IPS DF 19.7 (cell line): ENCODE measurements at places on chromosomes 2 and 18.

DNA sequence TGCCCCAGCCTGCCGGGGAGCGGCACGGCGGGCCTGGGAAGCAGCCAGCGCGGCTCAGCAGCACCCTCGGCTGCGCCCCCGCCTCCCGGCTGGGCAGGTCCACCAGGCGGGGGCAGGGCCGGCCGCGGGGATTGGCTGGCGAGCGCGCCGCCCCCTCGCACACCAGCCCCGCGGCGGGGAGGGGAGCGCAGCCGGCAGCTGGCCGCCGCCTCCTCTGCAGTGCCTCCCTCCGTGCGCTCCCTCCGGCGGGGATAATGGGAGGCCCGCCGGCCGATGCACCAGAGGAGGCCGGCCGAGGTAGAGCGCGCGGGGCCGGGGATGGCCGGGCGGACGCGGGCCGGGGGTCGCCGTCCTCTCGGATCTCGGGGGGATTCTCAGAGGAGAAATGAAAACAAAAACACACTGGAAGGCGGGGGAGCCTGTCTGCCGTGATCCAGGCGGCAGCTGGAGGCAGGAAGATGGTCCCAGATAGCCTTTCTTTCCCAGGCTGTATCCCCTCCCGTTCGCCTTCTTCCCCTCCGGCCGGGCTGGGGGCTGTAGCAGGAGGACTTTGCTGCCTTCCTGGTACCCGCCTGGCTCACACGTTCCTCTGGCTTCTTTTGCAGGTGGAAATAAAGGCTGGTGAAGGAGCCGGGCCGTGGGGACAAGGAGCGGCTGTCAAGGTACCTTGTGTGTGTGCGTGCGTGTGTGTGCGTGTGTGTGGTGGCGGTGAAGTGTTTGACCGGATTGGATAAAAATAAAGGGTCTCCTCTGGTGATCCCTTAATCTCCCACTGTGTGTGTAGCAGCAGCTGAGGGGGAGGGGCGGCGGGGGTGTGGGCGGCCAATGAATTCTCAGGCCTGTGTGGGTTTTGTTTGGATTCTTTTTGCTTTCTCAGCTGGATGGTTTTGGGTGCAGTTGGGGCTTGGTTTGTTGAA is 18.1 kb downstream of the TET3 start:
- no peak for DNase-seq

GRCh38 chr2:134408791-134409190 is 154.9 kb downstream of the MGAT5 start:
- DNase-seq, result no peak

DNA sequence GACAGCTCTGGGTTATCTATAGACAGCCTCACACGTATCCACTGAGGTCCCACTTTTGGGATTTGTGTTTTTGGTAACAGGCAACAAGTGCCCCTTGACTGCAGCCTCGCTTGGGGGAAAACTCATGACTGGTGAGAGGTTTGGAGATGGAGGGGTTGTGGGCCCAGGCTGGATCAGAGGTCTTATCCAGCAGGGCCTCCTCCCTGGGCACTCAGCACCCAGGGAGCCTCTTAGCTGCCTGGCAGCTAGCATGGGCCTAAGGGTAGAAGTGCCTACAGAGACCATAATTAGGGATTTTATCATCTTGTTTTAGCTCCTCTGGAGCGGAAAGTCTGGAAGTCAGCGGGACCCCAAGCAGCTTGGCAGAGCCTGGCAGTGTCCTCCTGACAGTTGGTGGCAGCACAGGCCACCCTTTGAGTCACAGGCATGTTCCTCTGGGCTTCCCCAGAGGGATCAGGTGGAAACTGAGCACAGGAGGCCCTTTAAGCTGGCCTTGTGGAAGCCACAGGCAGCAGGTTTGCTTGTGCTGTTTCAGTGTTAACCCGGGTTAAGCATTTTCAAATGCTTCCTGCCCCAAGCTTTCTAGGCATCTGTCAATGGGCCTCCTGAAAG is 143.1 kb downstream of the KCTD1 start:
- no peak for DNase-seq

GRCh38 chr2:219475697-219476651 is 22.7 kb upstream of the GMPPA start:
- no peak for DNase-seq

GRCh38 chr2:43393918-43394317 is 167.5 kb upstream of the ZFP36L2 start:
- no peak for DNase-seq

DNA sequence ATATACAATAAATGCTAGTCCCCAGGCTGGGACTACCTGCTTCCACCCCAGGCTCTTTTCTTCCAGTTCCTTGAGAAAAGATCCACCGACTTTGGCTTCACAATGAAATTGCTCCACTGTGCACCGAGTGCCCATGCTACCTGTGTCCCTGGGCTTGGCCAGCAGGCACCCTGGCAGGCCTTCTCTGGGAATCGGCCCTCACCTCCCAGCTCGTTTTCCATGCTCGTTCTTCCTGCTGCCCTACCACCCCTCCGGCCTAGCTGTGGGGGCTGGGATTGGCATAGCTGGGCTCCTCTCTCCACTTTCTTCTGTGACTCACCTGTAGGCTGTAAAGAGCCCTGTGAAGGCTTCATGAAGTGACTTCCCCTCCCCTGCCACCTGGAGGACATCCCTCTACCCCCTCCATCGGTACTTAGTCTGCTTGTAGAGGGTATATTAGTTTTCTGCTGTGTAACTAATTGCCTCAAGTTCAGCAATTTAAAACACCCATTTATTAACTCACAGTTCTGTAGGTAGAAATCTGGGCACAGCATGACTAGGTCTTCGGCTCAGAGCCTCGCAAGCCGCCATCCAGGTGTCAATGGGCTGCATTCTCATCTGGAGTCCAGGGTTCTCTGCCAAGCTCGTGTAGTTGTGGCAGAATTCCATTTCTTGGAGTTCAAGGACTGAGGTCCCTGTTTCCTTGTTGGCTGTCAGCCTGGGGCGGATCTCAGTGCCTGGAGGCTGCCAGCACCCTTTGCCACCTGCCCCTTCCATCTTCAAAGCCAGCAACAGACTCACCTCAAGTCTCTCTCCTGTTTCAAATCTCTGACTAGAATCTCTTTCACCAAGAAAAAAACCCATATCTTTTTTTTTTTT is 57.6 kb downstream of the DPYSL5 start:
- no peak for DNase-seq

DNA sequence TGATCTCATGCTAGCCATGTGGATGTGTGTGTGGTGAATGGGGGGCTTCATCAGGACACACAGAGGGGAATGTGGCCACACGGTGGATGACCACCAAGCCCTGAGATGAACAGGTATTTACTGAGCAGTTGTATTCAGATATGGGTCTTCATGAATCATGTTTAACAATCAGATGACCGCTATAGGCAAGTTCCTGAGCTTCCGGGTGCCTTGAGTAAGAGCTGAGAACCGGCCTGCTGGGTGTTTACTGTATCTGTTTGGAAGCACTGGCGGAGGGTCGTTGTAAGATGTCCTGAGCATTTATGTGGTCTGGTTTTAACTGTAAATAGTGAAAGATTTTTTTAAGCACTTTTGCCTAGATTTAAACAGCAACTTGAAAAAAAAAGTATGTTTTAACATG is 43.9 kb downstream of the BOLA3 start:
- DNase-seq, result no peak

DNA sequence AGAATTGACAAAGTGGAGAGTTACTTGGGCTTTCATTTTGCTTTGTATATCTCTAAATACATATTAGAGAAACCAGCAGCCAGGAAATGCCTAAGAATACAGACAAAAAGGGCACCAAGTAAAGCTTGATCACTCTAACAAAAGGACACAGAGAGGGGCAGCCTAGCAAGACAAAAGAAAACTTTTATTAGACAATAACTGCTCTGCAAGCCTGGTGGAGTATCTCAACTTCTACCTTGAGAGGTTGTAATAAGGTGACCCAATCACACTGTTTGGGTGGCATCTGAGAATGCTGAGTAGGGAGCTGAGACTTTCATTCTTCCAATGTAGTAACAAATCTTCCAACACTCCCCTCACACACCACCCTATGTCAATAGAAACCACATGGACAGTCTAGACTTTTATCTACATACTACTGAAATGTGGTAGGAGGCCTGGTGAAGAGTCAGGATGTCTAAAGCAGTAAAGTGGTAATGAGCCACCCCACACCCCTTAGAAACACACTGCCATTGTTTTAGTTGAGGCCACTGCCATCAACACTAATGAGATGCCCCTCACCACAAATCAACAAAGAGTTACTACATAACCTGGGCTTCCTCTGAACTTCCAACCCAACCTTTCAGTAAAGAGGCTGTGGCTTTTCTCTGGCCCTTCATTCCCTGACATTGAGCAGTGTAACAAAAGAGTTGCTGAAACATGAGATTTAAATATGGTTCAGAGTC is 726.7 kb upstream of the POU3F3 start:
- no peak for DNase-seq

- DNase-seq, result no peak
Measured at GRCh38 chr2:97728091-97728731, 14.8 kb downstream of the ZAP70 start.

- DNase-seq, result no peak
Measured at GRCh38 chr2:18597618-18598017, 8.2 kb upstream of the NT5C1B start.

DNA sequence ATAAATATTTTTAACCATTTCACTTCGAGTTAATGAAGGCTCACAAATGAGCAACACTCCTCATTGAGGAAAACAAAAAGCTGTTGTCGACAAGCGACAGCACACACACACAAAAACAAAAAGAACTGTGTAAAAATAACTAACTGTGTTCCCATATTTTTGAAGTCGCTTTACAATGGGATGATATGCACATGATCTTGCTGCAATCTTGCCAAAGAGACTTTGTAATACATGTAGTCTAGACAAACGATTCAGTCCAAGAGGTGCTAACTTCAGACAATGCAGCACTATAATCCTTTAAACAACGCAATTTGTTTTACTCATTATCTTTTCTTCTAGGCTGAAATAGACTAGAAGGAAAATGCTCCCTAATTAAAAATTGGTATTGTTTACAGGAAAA is 7.2 kb upstream of the USP34 start:
- DNase-seq, result no peak

DNA sequence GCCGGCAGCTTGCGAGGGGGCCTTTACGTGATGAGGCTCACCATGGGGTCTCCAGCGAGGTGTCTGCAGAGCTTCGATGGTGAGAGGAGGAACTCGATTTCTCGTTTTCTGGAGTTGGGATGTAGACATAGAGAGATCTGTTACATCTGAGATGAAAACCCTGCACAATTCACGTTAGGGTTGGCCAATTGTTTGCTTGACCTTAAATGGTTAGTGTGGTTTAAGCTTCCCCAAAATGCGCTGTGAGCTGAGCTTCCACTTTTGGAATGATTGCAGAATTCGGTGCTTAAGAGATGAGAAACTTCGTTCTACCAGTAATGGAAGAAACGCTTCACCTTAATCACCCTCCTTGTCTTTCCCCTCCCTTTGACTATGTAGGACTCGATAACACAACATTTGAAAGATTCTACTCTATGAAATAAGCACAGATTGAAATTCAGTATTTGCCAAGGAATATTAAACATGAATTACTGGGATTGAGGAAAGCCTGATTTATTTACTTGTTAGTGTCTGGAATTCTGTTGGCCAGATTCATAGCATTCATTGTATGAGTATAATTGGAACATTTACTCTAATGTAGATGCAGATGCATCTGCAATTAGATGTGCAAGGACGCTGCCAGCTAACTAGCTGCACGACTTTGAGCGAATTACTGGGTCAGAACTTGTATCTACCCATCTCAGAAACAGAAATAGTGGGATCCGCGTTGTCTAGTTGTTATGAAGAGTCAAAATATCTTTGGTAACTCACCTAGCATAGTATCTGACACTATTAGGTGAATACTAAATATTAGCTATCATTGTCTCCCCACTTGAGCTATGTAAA is 1.6 kb upstream of the KLF7 start:
- no peak for DNase-seq

GRCh38 chr2:165952085-165952484 is 1.5 kb downstream of the TTC21B start:
- DNase-seq, result no peak

- peak; percentile 45 for DNase-seq
Measured at GRCh38 chr2:42663106-42663780, 94.8 kb downstream of the MTA3 start.

DNA sequence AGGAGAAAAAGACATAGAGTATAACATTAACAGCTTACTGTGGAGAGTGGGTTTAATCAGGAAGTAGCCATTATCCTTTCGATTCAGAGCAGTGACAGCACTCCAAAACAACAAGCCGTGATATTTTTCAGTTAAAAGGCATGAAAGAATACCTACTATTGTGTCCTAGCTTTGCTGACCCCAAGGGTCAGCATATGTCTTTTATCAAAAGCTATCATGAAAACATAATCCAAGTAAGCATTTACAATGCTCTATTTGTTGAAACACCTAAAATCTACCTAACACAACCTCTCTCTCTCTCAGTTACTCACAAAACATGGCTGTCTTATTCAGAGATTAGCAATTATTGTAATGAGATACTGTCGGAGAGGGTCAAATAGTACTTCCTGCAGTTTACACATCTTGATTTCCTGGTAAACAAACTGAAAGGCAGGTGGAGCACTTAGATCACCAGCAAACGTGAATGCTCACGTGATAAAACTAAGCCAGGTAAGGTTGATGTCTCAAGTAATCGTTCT is 100.0 kb downstream of the BAZ2B start:
- peak; percentile 7 for DNase-seq

DNA sequence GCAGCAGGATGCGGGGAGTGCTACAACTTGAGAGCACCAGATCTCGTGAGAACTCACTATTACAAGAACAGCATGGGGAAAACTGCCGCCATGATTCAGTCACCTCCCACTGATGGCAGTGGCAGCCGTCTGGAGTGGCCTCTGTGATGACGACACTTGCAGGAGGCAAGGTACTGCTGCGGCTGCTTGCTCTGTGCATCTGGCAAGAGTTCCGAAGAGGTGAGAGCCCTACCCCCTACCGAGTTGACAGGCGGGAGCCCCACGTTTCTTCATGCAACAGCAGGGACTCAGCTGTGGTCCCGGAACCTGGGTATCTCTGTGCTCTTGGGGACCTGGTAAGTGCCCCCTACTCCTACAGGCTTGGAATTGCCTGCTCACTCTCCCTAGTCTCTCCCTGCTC is 1672.7 kb upstream of the TMEFF2 start:
- no peak for DNase-seq

DNA sequence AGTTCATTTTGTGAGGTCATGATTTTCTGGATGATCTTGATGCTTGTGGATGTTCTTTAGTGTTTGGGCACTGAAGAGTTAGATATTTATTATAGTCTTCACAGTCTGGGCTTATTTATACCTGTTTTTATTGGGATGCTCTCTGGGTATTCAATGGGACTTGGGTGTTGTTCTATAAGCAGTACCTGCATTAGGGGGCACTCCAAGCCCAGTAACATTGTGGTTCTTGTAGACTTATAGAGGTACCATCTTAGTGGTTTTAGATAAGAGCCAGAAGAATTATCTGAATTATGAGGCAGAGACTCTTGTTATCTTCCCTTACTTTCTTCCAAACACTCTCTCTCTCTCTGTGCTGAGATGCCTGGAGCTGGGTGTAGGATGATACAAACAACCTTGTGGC is 470.0 kb downstream of the PIK3C3 start:
- DNase-seq, result no peak

GRCh38 chr2:74835831-74836674 is 2.1 kb downstream of the HK2 start:
- peak; percentile 59 for DNase-seq
